ENCODE measurements at places on chromosomes 1 and 21.
A peak's percentile ranks its signal among the peaks of the same experiment; 100 is the strongest.

GRCh38 chr1:62438163-62438562 is 1.3 kb downstream of the USP1 start:
- DNase-seq, result no peak

DNA sequence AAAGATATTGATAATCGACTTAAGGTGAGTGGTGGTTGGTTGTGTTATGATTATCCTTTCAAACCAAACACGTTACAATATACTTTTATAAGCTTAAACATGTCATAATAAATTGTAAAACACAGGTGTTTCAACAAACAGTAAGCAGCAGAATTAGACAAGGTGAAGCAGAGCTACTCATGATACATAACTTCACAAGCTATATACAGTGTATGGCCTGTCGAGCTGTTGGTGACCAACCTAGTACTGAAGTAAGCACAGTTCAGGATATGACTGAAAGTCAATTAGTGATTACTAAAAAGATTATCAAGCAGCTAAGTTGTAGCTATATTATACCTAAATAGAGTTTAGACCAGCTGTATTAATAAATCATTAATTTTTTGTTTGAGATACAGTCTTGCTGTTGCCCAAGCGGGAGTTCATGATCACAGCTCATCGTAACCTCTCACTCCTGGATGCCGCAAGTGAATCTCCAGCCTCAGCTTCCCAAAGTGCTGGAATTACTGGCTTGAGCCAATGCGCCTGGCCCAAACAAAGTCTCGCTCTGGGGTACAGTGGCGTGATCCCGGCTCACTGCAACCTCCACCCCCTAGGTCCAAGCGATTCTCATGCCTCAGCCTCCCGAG is 148.1 kb downstream of the EIF4G3 start:
- no peak for DNase-seq

GRCh38 chr1:206068314-206068713 is 15.3 kb downstream of the RHEX start:
- no peak for DNase-seq

DNA sequence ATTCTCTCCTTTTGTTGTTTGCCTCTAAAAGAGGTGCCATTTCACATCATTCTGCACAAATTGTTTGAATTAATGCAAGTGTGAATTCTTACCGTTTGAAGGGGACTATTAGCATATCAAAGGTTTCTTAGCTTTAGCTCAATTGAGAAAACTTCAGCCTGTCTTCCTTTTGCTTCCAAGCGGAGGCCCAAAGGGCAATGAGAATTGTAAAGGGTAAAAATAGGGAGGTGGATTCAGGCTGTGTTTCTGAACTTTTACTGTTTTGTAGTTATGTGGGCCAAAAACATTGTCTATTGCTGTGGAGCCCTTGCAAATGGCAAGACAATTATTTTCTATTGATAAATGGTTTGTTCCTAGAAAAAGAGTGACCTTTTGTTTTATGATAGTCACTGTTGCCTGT is 3.6 kb downstream of the ADGRL2 start:
- no peak for DNase-seq

DNA sequence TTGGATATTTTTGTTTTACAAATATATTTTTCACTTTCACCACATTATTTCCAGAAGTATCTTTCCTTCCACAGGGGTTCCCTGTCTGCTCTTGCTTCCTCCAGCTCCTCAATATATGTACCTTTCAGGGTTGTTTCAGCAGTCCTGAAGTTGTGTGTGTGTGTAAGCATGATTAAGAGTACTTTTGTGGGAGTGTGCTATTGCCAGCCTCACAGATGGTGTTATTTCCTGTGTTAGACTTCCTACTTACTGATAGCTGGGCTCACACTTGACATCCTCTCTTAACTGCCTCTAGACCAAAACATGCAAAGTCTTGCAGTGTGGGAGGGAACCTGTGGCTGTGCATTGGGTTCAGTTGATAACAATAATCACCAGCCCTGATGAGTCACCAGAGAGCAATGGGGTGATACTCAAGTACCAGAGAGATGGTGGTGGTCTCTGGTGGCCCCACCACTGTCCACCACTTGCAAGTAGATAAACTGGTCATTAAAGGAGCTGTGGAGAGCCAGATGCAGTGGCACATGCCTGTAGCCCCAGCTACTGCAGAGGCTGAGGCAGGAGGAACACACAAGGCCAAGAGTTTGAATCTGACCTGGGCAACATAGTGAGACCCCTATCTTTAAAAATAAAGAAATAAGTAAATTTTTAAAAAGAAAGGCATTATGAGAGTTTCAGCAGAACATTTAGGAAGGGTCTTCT is 126.7 kb downstream of the NR5A2 start:
- DNase-seq, result peak; percentile 60

GRCh38 chr1:3011631-3012455 is 9.4 kb upstream of the ACTRT2 start:
- no peak for DNase-seq

- no peak for DNase-seq
Measured at GRCh38 chr1:118081387-118081786, 103.6 kb downstream of the SPAG17 start.

GRCh38 chr1:40691538-40692428 is at the start of gene NFYC:
NFYC (plus strand) TSS chr1:40691704; CDS start chr1:40738844, 47,140 bp downstream.
- peak; percentile 94 for DNase-seq

DNA sequence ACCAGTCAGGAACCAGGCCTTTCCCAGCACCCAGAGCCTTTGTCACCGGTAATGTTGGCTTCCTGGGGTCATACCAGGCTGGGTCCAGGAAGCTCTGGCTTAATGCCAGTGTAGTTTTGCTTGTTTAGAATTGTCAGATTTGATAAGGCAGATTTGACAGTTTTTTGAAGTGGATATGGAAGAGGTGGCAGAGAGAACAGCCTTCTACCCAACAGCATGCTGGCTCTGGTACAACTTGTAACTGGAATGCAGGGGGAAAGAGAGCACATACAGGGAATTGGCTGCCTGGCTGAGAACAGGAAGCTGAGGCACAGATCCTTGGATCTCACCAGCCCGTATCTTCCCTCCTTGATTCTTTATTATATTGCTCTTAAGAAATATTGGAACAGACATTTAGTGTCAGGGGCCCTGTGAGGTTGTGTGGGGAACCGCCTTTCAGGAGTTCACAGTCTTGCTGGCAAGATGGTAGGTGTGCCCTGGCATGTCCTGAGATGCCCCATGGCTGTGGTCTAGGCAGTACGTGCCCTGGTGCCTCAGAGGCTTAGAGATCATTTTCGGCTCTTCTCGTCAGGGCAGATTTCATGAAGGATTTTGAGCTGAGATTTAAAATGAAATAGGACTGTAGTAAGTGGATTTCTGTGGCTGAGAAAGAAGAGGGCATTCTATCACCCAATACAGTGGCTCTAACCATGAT is 227.0 kb downstream of the PBX1 start:
- DNase-seq, result no peak

DNA sequence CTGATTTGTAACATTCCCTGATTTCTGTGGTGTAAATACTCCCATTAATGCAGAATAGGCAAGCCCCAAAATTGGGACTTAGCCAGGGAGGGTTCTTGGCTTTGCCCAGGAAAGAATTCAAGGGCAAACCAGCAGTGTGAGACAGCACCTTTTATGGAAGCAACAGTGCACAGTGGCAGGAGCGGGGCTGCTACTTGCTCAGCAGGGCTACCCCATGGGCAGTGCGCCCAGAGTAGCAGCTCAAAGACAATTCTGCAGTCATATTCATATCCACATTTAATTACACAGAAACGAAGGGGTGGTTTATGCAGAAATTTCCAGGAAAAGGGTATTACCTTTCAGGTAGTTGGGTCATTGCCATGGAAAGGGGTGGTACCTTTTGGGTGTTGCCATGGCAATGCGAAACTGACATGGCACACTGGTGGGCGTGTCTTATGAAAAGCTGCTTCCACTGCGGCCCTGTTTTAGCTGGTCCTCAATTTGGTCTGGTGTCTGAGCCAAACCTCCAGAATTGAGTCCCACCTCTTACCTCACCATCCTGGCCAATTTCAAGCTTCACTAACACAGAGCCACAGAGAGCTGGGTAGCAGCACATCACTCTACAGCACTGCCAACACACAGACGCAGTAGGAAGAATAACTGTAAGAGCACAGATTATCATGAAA is 35.9 kb downstream of the FHAD1 start:
- DNase-seq, result no peak

GRCh38 chr1:236552901-236553300 is 29.1 kb downstream of the LGALS8 start:
- DNase-seq, result no peak

DNA sequence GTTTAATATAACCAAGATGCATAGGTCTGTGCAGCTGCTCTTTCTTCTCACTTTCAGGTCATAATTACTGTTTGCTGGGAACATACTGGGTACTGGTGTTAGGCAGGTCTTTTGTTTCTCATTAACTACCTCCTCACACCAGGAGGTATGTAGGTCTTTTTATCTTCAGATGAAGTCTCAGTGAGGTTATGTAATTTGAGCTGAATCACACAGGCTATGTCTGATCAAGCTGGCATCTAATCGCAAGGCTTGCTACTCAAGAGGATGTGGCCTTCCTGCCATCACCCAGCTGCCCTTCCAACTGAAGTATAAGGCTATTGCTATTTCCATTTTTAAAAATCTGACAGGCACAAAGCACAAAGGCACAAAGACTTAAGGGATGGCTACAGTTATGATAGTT is 96.4 kb downstream of the RUNX1 start:
- no peak for DNase-seq

GRCh38 chr1:51916587-51917405 is 38.3 kb upstream of the NRDC start:
- no peak for DNase-seq

DNA sequence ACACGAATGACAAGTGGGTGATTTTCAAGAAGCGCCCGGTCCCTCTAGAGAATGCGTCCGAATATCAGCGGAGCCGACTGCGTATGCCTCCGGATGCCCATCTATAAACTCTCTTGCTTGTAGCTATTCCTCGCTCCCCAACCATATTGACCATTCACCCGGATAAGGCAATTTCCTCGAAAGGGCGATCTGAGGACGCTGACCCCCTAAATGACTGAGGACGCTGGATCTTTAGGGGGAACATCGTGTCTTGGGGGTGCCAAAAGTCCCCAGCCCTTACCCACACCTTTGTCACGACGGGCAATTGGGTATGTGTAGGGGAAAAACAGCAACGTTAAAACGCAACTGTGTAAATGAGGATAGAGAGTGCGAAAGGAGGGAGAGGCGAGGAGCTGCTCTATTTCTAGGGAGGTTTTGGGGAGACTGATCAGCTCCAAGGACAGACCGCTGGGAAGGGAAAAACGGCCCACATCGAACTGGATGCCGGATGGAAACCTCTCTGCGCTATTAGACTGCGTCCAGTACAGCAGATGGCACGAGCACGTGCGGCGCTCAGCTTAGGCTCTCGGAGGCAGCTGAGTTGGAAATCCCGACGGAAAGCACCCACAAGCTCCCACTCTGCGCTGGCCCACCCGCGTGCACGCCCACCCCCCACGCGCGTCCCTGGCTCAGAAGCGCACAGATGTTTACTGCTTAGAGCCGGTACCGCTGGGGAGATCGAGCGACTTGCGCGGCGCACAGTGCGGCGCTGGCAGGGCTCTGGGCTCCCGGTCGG is 2.9 kb upstream of the PRRX1 start:
- DNase-seq, result no peak

- DNase-seq, result peak; percentile 17
Measured at GRCh38 chr21:34276711-34277425, 86.9 kb upstream of the KCNE2 start.

- DNase-seq, result no peak
Measured at GRCh38 chr1:109476825-109477224, 6.9 kb upstream of the ATXN7L2 start.

- no peak for DNase-seq
Measured at GRCh38 chr1:14646973-14647372, 48.5 kb downstream of the KAZN start.

GRCh38 chr1:65963156-65963888 is 170.6 kb downstream of the PDE4B start:
- no peak for DNase-seq

DNA sequence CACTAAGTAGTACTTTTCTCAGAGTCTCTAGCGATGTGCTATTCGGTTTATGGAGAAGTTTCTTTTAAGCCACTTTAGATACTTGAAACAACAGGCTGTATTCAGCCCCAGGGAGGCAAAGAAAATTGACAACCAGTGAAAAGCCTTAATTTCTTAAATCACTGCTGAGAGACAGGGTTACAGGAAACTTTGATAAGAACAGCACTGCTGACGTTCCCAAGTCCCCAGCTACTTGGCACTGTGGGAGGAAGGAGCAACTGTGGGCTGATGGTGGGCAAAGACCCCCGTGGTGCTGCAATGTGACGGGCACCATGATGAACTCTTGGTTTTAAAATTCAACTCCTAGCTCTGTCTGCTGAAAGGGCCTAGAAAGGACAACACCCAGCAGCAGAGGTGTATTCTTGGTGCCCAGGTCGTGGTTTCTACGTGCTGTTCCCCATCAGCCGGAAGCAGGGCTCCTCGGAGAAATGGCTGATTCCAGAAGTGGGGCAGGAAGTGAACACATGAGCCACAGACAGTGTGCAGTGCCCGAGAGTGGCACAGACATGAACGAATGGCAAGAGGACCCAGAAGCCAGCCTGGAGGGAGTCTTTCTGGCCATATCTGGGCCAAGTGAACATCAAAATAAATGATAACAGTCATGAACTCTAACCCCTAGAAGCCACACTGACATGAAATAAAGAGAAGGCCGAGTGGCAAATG is 5.3 kb downstream of the PTTG1IP start:
- peak; percentile 30 for DNase-seq

GRCh38 chr1:7403265-7404045 is 367.6 kb upstream of the VAMP3 start:
- no peak for DNase-seq

DNA sequence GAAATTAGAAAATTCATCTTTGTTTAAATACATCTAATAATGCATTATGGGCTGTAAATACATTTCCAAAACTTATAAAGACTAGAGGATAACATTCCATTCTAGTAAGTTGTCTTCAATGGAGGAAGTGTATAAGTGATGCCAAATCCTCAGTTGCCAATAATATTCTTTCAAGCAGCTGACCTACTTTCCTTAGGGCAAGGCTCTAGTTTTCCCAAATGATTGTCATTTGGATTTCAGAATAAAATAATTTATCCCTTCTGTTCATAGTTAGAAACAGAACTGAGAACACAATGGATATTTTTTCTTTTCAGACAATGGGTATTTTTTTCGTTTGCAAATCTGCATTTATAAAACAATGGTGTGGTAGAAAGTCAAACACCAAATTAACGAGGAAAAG is 354.9 kb upstream of the ADAMTS5 start:
- no peak for DNase-seq
